NCI-H345 (cell line): ENCODE measurements at places on chromosomes 1 and 21.
A peak's percentile ranks its signal among the peaks of the same experiment; 100 is the strongest.

GRCh38 chr1:108557296-108557695 lies 2.6 kb upstream of the EEIG2 start:
- no peak for DNase-seq

DNA sequence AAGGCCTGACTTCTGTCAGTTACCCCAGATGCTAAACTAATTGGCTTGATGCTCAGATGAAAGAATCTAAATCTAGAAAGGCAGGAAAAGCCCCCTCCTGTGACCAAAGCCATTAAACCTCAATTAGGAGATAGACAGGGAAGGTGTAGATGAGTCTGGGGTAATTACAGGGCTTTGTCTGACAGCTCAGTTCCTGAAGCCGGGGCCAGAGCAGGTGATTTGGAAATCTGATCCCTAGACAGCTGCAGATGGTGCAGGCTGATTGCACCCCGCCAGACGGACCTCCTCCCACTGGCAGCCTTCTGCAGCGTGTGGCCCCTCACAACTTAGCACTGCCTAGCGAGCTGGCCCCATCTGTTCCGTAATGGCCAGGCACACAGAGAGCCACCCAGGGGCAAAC lies 395.1 kb downstream of the HLX start:
- DNase-seq = peak; percentile 73

- DNase-seq = no peak
These were observed 5.5 kb downstream of the IFNLR1 start for GRCh38 chr1:24181619-24182018.

DNA sequence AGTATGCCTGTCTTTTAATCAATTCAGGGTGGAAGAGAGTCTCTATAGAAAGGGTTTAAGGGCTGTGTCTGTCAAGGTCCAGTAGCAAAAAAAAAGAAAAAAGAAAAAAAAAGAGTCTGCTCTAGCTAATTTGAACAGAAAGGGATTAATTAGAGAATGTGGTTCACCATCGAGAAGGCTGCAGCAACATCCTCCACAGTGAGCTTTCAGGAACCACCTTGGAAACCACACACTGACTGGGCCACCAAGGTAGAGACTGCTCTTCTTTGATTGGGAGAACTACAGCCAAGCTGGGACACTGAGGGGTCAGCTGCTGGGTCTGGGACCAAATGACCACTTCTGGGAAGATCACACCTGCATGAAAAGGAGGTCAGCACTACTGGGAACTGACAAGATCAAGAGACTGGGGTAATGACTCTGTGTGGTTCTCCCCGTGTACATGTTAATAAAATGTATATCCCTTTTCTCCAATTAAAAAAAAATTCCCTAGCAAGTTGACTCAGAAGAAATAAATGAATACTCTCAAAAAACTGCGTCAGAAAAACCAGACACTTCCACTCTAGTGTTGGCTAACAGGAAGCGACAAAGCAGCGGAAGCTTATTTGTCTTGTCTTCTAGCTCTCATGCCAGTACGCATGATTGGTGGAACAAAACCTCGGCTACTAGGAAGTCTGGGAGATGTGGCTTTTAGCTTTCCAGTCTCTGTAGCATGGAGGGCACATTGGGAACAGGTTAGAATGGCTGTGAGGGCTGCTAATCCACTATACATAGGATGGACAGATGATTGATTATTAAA lies 60.0 kb upstream of the IVNS1ABP start:
- DNase-seq = no peak
